ENCODE measurements at places on chromosomes 5 and 9. TPM values are rescaled to one million over a fixed set of nuclear protein-coding genes. Genes with fewer than 3 reads are reported as not detected.

SLC22A4 gene
- total RNA-seq = 4.8 TPM

SNCAIP gene
- not detected for total RNA-seq

SPATA31E1 gene
- total RNA-seq = not detected

CD180 gene
- not detected for total RNA-seq

CCDC171 gene
- 0.30 TPM for total RNA-seq

TNFSF8 gene
- not detected for total RNA-seq

ENTPD8 gene
- 0.31 TPM for total RNA-seq

POLE3 gene
- total RNA-seq = 104 TPM

LCN1 gene
- total RNA-seq = not detected

SMIM15 gene
- total RNA-seq = 71.7 TPM

CATSPER3 gene
- 0.67 TPM for total RNA-seq

SLC28A3 gene
- not detected for total RNA-seq

HK3 gene
- total RNA-seq = not detected

SEMA4D gene
- 6.7 TPM for total RNA-seq

PCA3 gene
- total RNA-seq = not detected

TERT gene
- total RNA-seq = 3.2 TPM

TNPO1 gene
- 144 TPM for total RNA-seq

IFNA2 gene
- total RNA-seq = not detected

EDIL3 gene
- total RNA-seq = 0.25 TPM
